ENCODE measurements at places on chromosomes 16 and 17.

- no peak for DNase-seq
Observed at GRCh38 chr17:2034157-2034556, 4.2 kb downstream of the DPH1 start.

DNA sequence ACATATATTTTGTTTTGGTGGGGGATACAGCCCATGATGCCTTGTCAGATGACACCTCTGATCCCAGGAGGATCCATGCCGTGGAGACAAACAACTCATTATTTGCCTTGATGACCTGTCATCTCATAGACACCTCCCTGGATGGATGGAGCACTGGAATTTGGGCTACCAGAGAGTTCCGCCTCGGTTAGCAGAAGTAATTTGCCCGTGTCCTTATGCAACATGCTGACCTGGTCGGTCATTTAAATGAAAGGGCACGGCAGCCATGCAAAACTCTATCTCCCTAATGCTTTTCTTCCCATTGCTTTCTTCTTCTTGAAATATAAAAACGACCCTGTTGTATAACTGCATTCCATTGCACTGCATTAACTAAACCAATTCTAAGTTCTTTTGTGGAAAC lies 145.3 kb downstream of the GRIN2A start:
- no peak for DNase-seq

- DNase-seq, result no peak
Observed at GRCh38 chr17:38893607-38894006, 23.7 kb downstream of the LASP1 start.

DNA sequence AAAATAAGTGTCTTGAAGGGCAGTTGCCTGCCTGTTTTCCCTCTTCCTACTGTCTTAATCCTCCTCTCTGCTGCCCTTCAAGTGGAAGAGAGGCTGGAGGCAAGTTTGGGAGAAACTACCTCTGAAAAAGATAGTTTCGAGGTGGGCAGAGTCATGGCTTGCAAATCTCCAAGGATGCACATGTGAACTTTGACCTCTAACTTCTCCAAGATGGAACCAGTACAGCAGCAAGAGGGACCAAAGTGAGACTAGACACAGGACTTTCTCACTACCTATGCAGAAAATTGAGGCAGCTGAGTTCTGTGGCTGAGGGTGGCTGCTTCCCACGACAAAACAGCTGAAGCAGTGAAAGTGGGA lies 887 bp upstream of the KCNH4 start:
- DNase-seq, result no peak

- DNase-seq, result no peak
Observed at GRCh38 chr17:76381633-76382350, 2.6 kb upstream of the SPHK1 start.

DNA sequence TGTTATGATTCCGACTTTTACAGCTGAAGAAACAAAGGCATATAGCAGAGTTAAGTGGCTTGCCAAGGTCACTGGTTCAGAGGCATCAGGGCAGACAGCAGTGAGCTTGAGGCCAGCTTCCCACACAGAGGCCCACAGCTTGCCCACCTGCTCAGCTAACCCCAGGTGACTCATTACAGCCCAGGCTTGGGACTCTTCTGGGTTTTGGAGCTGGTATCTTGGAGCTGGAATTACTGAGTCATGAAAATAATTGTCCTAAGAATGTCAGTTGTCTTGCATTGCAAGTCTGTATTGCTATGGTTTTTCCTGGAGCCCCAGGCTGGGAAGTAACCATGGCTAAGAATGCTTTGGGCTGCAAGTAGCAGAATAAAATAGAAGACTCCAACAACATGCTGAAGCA lies 32.4 kb upstream of the IRX3 start:
- no peak for DNase-seq

DNA sequence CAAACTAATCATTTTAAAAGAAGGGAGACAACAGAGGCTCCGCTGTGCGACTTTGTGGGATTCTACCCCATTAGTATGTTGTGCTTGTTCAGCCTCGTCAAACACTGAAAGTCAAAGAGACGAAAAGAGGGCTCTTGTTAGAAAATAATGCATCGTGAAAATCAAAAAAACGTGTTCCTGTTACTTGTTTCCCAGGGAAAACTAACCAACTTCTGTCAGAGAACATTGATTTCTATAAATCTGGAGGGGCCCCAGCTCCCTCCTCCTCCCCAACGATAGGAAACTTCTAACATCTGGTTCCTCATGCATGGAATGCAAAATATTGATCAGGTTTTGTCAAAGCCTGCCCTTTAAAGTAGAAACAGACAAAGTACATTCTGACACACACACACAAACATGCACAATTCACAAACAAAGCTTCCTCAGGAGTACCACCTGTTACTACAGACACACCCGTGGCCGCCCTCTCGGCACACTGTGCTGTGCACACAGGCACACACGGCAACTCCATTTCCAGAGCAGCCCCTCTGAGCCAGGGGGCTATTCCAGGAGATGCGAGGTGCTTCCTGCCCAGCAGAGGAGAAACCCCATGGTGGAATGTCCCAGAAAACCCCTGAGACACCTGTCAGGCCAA lies 151.3 kb downstream of the ZFHX3 start:
- no peak for DNase-seq

DNA sequence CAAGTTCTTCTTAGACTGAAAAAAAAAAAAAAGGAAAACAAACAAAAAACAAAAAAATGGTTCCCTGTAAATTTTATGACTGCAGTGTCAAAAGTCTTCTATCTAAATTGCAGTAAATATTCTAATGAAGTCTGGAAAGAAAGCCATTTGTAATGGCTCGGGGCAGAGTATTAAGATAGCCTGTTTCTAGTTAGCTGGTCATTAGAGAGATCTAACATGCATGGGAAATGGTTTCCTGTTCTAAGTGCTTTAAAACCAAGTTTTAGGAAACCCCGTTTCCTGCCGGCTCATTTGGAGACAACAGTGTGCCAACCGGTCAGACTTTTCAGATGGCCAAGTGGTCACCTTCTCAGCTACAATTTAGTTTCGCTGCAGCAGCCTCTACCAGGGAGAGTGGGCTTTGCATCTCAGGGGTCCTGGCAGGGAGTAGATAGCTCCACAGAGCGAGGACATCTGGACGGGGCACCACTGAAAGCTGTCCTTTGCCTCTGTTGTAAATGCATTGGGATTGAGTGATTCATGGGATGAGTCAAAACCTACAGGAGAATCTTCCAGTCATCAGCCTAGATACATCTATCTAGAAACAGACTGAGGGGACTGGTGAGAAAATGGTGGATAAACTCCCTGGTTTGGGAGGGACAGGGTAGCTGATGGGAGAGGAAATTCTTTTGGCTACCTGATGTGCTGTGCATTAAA lies 473.2 kb upstream of the SALL1 start:
- DNase-seq, result no peak

DNA sequence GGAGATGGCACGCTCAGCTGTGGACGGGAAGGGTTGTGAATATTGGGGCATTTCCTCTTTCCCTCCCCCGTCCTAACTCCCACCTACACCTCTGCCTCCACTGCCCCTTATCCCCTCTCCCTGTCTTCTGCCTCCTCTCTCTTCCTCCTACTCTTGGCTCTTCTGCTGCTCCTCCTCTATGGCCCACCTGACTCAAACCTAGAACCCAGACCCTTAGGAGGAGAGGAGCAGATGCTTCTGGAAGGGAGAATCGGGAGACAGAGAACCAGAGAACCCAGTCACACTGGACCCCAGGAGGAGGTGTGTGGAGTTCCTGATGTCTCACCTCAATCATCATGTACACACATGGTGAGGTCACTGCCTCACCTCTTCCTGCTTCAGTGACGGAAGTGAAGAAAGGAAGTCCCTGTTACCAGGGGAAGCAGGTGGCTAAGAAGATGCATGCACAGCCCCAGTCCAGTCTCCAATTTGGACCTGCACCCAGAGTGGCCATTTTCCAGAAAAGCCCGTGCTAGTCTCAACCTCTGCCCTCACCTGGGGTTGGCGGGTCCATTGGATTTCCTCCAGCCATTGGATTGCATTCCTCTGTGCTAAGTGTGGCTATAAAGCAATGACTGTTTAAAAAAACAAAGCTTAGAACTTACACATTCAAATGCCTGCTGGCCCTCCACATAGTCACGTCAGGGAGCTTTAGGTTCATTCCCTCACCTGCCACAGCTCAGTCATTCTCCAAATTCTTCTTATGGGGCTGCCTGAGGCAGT lies 4.0 kb downstream of the RNF222 start:
- DNase-seq, result no peak

- DNase-seq, result no peak
Observed at GRCh38 chr16:12188061-12188934, 211.8 kb downstream of the SNX29 start.

- no peak for DNase-seq
Observed at GRCh38 chr16:48596326-48596725, 13.7 kb downstream of the N4BP1 start.

GRCh38 chr16:35258381-35258780 lies 1799.0 kb downstream of the TP53TG3F start:
- DNase-seq, result no peak

DNA sequence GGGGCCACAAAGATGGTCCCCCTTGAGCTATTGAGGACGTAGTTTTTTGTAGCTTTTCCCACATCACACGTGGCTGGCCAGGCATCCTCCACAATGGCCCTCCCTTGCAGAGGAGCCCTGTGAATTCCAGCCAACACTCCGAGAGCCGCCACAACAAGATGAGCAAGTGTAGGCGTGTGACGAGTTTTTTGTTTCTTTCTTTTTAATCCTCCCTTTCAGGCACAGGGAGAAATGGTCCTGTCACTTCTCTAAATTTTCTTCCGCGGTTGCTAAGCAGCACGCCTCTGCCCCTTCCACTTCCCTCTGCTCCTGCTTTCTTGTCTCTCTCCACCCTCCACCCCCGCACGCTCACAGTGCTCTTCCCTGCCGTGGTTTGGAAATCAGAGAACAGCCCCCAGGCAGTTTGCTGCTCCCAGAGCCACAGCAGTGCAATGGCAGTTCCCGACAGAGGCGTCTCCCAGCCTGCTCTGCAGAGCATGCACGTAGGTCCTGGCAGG lies 68.0 kb upstream of the MRTFB start:
- no peak for DNase-seq
